ENCODE measurements at places on chromosomes 5 and 9.

GRCh38 chr5:89281766-89282553 lies 399.0 kb upstream of the MEF2C start:
- no peak for DNase-seq

DNA sequence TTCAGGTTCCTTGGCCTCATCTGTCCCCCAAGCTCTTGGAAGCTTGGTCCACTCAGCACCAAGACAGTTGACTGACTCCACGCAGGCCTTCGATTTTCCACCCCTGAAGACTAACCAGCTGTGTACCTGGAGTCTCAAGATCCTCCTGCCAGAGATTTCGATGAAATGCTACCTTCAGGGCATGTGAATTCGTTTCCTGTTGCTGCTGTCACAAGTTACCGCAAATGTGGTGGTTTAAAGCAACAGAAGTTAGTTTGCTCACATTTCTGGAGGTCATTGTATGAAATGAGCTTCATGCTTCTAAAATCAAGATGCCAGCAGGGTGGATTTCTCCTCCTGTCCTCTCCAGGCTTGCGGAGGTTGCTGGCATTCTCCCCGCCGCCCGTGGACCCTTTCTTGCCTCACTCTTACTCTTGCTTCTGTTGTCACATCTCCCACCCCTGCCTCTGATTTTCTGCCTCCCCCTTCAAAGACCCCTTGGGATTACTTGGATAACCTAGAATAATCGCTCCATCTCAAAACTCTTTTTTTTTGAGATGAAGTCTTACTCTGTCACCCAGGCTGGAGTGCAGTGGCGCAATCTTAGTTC lies 27.6 kb upstream of the RETREG1 start:
- no peak for DNase-seq

DNA sequence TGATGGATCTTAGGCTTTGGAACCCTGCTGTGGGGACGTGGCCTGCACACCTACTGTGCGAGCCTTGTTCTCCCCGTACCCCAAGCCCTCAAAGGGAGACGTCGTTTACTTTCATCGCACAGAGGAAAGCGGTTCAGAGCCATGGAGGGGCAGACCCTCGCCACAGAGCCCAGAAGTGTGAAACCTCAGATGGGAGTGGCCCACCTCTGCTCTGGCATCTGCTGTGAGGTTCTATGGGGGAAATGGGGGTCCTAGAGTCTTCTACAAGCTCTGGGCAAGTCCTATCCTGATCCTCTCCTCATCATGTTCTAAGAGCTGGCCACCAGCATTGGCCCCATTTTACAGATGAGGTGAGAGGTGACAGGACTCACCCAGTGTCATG lies 3.7 kb upstream of the RNF44 start:
- no peak for DNase-seq

DNA sequence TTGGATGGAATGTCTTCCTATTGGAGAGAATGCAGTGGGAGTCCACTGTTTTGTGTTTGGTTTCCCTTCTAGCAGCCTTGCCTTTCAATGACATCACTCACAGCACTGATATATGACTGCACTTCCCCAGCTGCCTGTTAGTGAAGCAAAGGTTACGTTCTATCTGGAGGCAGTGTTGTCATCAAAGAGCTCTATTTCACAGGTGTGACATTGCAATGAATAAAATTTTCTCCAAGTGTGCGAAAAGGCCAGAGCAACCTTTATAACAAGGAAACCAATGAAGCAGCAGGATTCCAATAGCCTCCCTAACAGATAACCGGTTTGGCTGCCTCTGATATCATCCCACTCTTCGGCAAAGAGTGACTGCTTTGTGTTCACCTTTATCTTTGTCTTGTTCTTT lies 523.5 kb upstream of the ZNF608 start:
- no peak for DNase-seq

DNA sequence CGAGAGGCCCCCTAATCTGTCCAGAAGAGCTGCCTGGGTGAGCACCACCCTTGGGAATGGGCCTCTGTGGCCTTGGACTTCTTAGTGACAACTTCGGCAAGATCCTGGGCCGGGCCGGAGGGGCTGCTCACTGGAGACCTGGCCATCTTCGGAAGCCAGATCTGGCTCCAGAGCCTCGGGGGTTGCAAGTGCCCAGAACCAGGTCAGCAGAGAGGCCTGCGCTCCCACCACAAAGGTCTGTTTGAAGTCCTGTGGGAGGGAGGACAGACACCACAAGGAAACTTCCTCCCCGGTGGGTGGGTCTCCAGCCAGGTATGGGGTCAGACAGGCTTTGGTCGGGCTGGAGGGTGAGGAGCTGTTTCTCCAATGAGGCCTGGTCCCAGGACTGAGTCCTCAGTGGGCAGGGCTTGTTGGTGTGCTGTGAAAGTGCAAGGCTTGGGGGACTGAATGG lies 86.1 kb downstream of the DAB2IP start:
- DNase-seq, result no peak

DNA sequence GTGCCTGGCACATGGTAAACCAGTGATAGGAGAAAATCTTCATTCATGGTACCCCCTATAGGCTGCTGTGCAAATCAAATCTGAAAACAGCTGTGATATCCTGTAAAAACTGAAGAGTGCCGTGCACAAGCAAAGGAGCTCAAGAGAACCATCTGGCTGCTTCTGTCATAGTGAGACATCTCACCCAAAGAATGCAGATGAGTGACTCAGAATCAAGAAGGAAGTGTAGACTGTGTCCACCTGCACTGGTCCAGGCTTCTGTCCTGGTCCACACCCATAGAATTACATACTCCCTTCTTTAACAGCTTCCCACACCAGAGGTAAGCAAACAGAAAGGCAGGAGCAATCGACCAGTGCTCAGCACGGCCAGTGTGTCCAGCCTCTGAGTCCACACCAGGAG lies 195.9 kb downstream of the ASTN2 start:
- no peak for DNase-seq

DNA sequence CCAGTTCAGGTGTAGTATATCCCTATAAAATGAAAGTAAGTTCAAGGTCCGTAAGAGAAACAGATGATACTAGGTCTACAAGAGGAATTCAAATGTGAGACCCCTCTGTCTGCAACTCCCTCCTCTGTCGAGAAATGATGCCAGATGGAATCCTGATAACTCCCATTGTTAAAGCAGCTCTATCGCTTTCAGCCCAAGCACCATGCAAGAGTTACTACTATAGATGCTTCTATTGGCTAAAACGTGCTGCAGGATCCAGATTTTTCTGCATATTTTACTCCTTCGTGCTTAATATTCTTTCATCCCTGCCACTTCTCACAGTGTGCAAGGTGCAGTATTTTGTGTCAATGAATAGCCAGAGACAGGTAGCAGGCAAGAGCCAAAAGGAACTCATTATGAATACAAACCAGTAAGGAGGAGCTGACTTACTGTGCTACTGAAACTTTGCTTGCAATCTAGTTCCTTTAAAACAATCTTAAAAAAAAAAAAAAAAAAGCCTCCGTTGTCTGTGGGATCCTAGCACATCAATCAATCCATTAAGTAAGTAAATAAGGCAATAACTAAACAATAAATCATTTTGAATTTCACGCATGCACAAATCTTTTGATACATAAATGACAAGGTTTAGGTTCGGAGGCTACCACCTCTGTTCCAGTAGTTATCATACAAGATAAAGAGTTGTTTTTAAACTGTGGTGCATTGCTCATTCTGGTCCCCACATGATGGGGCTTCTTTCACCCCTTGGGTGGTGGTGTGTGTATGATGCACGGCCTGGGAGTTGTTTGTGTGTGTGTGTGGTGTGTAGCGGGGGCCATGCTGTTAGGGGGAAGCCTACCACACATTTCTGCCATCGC lies 151.1 kb upstream of the MPDZ start:
- no peak for DNase-seq

- no peak for DNase-seq
Measured at GRCh38 chr5:138717399-138717798, 35.8 kb upstream of the CTNNA1 start.

DNA sequence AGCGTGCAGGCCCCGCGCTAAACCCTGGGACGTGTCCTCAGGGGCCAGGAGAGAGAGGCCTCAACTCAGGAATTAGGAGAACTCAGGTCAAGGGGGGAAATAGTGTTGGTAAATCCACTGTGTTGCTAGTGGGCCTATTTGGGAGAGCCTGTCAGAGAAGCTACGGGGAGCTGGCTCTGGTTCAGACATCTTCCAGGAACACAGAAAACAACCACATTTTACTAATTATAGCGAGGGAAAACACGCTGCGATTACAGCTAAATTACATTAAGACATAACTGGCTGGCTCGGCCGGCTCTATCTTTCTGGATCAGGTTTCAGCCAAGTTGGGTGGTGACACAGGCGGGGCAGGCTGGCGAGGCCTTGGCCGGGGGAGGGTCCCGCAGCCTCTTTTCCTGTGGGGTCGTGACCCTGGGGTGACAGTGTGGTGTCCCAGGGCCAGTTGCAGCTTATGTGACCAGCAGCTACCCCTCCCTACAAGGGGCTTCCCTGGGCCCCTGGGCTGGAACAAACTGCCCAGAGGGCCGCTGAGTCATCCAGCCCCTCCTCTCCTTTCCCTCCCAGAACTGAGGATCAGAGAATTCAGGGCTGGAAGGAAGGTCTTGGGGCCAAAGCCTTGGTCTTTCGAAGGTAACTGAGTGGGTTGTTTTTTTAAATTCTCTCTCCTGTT lies 75.1 kb downstream of the FGF18 start:
- DNase-seq, result no peak

DNA sequence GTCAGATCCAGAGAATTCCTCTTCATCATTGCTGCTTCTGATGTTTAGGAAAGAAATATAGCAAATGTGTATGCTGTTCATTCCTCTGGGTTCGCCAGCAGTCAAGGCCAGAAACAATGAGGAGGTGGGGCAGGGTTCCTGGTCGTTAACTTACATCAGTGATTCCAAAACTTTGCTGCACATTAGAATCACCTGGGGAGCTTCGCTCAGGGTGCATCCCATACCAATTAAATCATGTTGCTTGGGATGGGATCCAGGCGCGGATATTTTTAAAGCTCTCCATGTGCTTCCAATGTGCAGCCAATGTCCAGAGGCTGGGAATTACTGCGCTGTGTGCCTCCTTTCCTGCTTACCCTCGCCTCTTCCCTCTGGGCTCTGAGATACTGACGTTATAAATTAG lies 227.9 kb upstream of the KLF9 start:
- no peak for DNase-seq

DNA sequence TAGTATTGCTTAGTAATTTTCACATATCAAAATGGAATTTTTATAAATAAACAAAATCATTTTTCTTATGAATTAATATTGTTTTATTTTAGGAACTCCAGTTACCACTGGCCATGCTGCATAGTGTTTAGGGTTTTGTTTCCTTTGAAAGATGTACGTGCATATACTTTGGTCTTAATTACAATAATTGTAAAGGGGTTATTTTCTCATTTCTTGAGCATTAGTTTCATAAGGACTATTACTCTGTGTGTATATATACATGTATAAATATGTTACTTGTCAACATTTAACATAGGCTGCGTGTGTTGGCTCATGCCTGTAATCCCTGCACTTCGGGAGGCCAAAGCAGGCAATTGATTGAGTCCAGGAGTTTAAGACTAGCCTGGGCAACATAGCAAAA lies 21.6 kb downstream of the ACO1 start:
- no peak for DNase-seq

GRCh38 chr5:64814073-64814472 lies 45.3 kb downstream of the CWC27 start:
- DNase-seq, result no peak

DNA sequence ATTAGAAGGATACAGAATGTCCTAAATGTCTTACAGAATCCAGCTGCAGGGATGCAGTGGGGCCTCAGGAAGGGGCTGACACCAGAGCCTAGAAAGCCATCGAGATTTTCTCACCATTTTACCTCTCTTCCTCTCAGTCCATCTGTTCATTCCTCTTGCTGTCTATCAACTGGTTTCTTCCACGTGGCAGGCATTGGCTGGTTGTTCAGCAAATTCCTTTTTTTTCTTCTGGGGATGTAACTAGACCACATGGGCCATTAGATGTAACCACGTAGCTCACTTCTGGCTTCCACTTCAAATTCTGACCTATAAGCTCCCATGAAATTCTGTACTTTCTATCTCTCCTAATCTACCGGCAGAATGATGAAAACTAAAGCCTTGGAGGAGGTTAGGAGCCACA lies 93.6 kb upstream of the MTAP start:
- DNase-seq, result no peak

DNA sequence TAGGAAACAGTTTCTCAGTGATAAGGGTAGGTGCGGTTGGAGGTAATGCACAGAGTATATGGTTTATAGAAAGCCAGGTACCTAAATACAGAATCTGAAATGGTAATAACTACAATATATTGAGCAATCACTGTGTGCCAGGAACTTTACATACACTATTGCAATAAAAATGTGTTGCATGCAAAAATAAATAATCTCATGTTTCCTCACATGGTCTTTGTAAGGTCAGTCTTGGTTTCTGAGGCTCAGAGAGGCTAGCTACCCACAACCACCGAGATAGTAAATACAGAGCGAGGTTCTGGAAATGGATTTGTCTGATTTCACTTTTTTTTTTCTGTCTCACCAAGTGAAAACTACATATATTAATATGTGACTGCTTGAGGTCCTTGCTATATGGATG lies 128.9 kb downstream of the CAMK4 start:
- no peak for DNase-seq

GRCh38 chr5:33892620-33893137 lies 889 bp upstream of the ADAMTS12 start:
- DNase-seq, result no peak

Data from inflammatory macrophage treated with lipopolysaccharide for 4 hours (primary cell).